ENCODE measurements at places on chromosomes 2 and 18.

DNA sequence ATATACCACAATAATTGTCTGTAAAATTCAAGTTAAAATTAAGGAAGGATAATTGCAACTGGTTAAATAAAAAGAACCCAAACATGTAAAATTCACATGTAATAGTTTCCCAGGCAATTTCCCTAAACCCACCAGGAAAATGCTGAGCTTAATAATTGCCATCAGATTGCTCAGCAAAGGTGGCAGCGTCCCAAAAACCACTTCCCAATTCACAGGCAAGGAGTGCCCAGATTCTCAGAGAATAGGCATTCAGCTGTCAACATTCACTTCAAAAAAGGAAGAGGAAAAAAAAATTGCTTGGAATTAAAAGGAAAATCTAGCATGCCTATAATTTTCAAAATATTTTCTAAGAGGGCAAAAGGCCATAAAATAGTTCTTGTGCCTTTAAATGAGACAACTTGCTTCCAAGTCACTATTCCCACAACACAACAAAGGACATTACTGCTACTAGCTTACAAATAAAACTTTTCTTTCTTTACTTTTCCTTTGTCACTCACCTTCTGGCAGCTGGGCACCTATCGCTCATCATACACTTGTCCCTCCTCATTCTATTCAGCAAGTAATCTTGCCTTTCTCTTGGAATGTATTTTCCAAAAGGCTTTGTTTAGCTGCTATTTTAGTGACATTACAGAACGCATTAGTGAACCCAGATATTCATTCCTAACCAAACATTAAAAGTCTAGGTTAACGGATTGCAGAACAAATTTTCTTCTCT is 15.2 kb downstream of the SRBD1 start:
- DNase-seq, result peak; percentile 17

DNA sequence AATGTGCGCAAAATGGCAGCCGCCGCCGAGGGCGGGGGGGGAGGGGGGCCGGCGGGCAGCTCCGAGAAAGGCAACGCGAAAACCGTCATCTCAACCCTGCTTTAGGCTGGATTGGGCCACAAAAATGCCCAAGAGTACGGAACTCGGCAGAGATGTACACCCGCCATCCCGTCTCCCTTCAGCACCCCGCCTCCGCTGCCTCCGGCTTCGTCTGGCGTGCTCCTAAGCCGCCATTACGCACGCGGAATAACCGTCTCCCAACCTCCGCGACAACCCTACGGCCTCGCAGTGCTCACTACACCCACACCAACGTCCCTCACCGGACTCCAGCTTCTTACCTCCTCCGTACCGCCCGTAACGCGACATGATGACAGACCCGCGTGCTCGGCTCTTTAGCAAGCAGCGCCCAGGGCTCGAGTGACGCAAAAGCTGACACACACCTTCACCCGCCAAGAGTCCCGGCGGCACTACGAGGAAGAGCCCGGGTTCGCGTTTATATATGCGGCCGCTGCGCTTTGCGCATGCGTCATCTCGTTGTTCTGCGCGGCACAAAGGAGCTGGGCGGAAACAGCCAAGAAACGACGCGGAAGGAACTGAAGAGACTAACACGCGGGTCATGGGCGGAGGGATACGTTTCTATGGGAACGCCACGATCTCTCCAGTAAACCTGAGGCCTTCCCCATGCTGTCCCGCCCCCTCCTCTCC is at the start of gene SRSF7:
SRSF7 (minus strand) TSS at position 471 of the 705 bp plus-strand sequence; CDS start at position 366, 105 bp downstream.
- DNase-seq, result peak; percentile 95

DNA sequence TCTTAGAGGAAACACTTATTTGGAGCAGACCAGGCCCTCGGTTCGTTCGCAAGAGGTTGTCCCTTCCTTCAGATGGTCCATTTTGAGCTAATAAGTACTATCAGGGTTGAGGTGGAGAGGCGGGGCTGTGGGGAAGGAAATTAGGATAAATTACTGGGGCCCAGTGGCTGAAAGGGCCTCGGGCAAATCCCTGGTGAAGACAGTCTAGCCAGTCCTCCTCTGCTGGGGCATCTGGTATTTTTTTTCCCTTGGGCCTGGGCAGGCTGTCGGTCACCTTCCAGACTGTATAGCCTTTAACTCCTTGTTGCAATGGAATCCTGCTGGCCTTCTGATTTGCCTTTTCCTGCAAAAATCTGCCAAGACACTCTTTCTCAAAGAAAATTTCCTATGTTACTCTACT is 1.7 kb upstream of the MYO3B start:
- DNase-seq, result no peak

- no peak for DNase-seq
These were observed 8.3 kb upstream of the CTIF start for GRCh38 chr18:48530399-48531081.

DNA sequence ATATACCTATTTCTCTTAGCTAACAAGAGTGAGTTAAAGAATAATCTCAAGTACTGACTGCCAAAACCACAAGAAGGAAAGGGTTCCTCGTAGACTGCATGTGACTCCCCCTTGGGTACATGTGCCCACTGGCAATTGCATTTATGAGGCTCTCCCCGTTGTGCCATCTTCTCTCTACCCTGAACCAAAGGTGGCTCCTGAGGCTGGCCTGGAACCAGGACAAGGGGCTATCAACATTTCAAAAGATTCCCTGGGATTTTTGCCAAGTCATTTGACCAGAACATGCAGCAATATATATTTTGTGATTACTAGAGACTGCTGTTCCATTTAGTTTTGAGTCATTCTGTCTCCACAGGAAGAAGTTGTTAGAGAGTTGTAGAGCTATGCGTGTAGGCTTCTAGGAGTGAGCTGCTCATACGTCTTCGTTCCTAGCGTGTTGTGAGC is 45.8 kb downstream of the LAMA3 start:
- no peak for DNase-seq

GRCh38 chr18:71529703-71530303 is 1014.3 kb downstream of the CBLN2 start:
- DNase-seq, result no peak

- DNase-seq, result peak; percentile 75
These were observed 3.2 kb downstream of the NRP2 start for GRCh38 chr2:205685314-205686055.

- DNase-seq, result no peak
These were observed 229.9 kb upstream of the CRIM1 start for GRCh38 chr2:36125702-36126101.

DNA sequence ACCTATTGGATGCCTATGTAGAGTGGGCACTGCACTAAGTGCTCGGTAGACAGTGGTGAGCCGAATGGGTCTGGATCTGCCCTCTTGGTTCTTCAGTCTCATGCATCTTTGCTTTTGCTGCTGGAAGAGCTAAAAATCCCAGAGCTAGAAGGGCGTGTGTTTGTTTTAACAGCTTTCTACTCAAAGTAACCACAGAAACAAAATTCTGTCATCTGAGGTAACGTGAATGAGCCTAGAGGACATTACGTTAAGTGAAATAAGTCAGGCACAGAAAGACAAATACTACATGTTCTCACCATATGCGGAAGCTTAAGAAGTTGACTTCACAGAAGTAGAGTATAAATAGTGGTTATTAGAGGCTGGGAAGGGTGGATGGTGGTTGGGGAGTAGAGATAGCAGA is 119.8 kb downstream of the PLB1 start:
- DNase-seq, result no peak

DNA sequence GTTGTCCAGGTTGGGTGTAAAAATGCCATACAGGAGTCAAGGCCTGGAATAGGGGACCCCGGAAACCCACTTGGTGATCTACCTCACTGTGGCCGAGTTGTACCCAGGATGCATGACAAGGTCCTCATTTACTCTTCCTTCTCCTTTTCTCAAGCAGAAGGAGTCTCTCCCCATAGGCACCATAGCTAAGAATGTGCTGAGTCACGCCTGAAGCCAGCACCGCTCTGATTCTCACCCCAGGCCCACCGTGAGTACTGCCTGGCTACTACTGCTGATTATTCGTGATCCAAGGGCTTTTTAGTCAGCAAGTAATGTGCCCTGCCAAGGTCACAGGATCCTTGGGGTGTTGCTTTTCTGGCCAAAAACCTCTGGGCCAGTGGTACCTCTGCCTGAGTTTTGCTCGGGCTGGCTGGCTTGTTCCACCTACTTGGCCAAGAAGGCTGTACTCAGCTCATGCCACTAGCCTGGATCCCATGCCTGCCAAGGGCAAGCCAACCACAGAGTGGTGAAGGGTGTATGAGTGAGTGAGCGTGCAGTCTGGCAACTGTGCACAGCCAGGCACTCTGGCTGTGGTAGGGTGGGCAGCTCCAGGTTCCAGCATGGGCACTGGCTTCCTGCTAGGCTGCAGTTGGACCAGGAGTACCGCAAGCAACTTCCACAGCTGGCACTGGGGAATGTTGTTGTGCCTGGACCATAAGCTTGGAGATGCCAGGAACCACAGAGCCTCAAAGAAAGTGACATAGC is 650.1 kb upstream of the VRK2 start:
- DNase-seq, result no peak

DNA sequence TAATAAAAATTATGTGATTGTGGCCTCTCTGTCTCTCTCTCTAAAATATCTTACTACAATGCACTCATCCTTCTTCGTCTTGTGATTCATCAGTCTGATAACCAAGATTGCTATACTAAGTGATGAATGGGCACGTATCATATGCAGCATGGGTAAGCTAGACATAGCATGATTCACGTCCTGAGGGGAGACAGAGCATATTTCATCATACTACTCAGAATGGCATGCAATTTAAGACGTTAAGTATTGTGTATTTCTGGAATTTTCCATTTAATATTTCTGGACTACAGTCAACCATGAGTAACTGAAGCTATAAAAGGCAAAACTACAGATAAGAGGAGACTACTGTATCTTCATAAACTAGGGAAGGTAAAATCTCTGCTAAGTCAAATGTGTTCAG is 97.0 kb upstream of the CD226 start:
- no peak for DNase-seq

GRCh38 chr2:209441541-209441940 is 17.7 kb downstream of the MAP2 start:
- no peak for DNase-seq

DNA sequence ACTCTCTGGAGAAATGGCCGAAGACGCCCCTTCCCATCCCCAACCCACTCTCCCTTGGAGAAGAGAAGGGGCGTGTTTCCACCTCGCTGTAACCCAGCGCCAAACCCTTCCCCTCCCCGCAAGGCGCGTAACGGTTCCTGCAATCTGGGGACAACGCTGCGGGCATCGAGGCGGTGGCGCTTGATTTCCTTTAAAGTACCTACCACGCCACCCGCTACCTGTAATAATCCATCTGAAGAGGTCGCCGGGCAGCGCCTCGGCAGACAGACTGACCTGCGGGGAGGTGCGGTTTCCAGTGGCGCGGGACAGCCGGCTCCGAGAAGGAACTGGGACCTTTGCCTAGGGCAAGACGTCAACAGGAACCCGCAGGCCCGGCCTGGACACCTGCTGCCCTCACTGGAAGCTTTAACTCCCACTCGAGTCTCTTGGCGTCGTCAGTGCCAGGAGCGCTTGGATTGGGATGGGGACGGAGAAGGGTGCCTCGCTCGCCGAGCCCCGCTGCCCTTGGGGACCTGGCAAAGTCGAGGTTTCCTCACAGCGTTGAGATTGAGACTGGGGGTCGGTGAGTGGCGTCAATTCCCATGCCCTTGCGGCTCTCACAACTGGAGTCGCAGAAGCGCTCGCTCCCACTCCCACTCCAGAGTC is at the start of gene CYP1B1:
CYP1B1 (minus strand) TSS at position 645 of the 645 bp plus-strand sequence. CDS start 763 bp downstream, outside the sequence.
- no peak for DNase-seq

DNA sequence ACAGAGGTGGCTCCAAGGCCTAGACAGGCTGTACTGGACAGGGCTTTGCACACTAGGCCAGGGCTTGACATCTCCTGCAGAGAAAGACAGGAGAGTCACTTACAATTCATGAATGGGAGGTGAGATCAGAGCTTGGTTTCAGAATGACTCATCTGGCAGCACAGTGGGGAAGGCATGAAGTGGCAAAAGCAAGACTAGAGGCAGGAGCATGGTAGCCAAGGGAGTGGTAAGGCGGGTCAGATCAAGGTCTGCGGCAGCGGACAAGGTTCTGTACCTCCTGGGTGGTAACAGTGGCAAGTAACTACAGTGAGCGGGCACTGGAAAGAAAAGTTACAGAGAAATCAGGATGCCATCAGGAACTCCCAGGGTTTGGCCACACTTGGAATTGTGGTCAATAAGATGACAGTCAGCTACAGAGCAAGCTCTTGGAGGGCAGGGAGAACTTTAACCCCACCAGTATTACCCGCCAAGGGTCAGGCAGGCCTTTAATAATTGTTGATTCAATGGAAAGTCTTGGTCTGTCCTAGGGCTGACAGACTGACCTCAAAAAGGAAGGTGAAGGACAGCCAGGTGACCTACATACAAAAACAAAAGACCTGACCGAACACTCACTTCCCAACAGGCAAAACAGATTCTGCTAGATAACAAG is 5.7 kb downstream of the MCFD2 start:
- no peak for DNase-seq

DNA sequence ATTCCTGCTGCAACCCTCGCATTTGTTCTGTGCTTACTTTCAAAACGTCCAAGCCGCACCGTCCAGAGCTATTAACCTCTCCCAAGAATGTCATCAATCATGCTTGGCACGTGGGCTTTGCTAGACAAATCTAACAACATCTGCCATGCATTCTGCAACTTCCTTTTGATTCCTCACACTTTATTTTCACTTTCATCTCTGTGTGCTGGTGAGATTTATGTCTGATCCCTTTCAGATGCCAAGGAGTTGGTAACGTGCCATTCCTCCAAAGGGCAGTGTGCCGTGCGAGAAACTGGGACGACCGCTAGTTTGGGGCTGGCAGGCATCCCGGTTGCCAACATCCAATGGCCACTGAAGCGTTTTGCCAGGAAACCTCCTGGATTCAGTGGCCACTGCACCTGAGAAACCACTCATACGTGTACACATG is 230.0 kb upstream of the PARD3B start:
- peak; percentile 18 for DNase-seq

GRCh38 chr2:129755786-129756185 is 223.7 kb upstream of the RAB6C start:
- DNase-seq, result no peak

DNA sequence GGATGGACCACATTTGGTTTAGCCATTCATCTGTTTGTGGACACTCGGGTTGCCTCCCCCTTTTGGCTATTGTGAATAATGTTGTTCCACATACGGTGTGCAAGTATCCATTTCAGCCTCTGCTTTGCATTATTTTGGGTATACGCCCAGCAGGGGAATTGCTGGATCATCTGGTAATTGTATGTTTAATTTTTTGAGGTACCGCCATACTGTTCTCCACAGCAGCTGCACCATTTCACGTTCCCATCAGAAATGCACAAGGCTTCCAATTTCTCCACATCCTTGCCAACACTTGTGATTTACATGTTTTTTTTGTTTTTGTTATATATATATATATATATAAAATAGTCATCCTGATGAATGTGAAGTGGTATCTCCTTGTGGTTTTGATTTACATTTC is 54.6 kb upstream of the TWIST2 start:
- no peak for DNase-seq

Data from posterior cingulate gyrus (tissue), 11 donors.